ENCODE measurements at places on chromosomes 12 and 14. TPM values are rescaled to one million over a fixed set of nuclear protein-coding genes. Genes with fewer than 3 reads are reported as not detected.

CCDC197 gene
- total RNA-seq: not detected

BIN2 gene
- 15.6 TPM for total RNA-seq

SLC11A2 gene
- total RNA-seq: 90.2 TPM

SMOC1 gene
- total RNA-seq: 2.8 TPM

TMEM52B gene
- 25.7 TPM for total RNA-seq

- H3K36me3 ChIP-seq: no peaks in the 10 kb centered on the region
- no peaks in the 10 kb centered on the region for H3K4me1 ChIP-seq
- DNase-seq: no peak
- H3K27me3 ChIP-seq: no peaks in the 10 kb centered on the region
These were observed 46.6 kb downstream of the PPP2R5C start for GRCh38 chr14:101808020-101808641.

- H3K36me3 ChIP-seq: no peaks in the 10 kb centered on the region
- no peak overlapping the region for H3K27ac ChIP-seq
- peaks cover 13% of the 10 kb centered on the region for H3K4me1 ChIP-seq
- no peak for DNase-seq
- H3K27me3 ChIP-seq: no peaks in the 10 kb centered on the region
These were observed 5.5 kb downstream of the CARMIL3 start for GRCh38 chr14:24057271-24057670.

DNA sequence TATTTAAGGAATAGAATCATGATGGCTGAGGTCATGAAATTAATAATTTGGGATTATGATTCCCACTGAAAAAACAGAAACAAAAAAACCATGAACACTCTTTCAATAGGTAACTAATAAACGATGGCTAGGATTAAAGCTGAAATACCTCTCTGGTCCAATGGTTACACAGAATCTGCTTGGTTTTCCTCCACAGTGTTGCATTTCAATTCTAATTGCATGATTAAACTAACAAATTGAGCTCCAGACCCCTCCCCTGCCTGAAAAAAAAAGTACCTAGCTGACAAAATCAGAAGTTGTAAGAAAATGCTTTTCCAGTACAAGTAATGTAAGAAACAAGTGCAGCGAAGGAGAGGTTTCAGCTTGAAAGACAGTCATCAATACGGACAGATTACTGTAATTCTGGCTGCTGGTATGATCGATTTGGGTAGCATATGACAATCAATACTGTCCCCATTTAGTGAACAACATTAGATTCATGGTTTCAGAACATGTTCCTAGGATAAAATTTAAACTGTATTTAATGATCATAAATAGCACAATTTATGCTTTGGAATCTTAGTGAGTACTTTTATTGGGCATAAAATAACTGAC lies 32.0 kb downstream of the INSM2 start:
- H3K27me3 ChIP-seq: no peaks in the 10 kb centered on the region
- no peak overlapping the region for H3K27ac ChIP-seq
- peak; percentile 68 for DNase-seq
- no peak overlapping the region for H3K4me3 ChIP-seq
- H3K4me1 ChIP-seq: no peaks in the 10 kb centered on the region

DNA sequence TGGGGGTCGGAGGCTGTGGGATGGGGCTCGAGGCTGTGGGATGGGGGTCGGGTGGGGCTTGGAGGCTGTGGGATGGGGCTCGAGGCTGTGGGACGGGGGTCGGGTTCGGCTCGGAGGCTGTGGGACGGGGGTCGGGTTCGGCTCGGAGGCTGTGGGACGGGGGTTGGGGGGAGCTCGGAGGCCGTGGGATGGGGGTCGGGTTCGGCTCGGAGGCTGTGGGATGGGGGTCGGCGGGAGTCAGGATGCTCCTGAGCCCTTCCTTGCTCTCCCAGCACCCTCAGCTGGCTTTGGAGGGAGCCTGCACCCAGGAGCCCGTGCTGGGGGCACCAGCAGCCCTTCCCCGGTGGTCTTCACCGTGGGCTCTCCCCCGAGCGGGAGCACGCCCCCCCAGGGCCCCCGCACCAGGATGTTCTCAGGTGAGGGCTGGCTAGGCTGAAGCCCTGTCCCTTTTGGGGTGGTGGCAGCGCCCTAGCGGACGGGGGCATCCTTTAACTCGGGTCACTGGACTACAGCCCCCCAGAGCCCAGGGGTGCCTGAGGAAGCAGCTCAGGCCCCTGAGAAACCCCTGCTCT lies 11.9 kb upstream of the PUS1 start:
- no peaks in the 10 kb centered on the region for H3K4me1 ChIP-seq
- no peaks in the 10 kb centered on the region for H3K27me3 ChIP-seq
- H3K4me3 ChIP-seq: no peak overlapping the region
- H3K27ac ChIP-seq: no peak overlapping the region
- DNase-seq: peak; percentile 7

All from kidney (tissue), 22 donors.